Colonic mucosa (tissue), 4 donors: ENCODE measurements at places on chromosomes 1 and 21. TPM values are rescaled to one million over a fixed set of nuclear protein-coding genes. Genes with fewer than 3 reads are reported as not detected.

GRCh38 chr1:201137579-201138310, 10.8 kb upstream of the ASCL5 start:
- no peaks in the 10 kb centered on the region for H3K27me3 ChIP-seq
- no peak overlapping the region for H3K4me3 ChIP-seq
- H3K4me1 ChIP-seq = no peaks in the 10 kb centered on the region
- no peaks in the 10 kb centered on the region for H3K36me3 ChIP-seq

- no peaks in the 10 kb centered on the region for H3K36me3 ChIP-seq
- peaks cover 33% of the 10 kb centered on the region for H3K27me3 ChIP-seq
- no peak overlapping the region for H3K4me3 ChIP-seq
- H3K27ac ChIP-seq = no peak overlapping the region
- DNase-seq = no peak
Measured at GRCh38 chr1:110610084-110610483, 3.9 kb upstream of the KCNA2 start.

DNA sequence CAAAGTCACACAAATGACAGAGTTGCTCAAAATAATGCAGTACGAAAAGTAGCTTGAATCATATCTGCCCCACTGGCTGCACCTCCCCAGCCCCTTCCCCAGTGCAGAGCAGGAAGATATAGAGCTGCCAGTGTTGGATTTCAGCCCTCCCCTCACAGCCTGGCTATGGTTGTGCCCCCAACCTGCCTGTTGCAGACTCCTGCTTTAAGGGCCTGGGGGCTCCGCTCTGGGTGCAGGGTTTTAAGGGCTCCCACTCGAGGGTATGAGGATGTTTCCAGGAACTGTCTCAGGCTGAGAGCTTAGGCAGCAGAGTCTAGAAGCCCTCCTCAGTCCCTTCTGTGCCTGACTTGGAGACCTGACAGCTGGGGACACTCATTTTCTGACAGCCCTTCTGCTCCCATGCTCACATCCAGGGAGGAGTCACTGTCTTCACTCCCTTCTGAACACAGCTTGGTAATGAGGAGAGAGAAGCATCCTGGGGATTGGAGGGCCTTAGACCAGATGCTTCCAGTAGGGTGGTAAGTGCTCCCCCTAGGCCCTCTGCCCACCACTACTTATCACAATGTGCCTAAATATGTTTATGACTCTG, 4.6 kb downstream of the S100A9 start:
- no peaks in the 10 kb centered on the region for H3K27me3 ChIP-seq
- H3K27ac ChIP-seq = no peak overlapping the region
- DNase-seq = no peak
- no peak overlapping the region for H3K4me3 ChIP-seq

GJA9 gene
- 0.88 TPM for total RNA-seq
